M059J (cell line): ENCODE measurements at places on chromosomes 6 and 20. TPM values are rescaled to one million over a fixed set of nuclear protein-coding genes. Genes with fewer than 3 reads are reported as not detected.

The TMEM242 gene
- 10.7 and 11.8 TPM in 2 replicates for total RNA-seq

- no peak for DNase-seq
Measured at GRCh38 chr6:165768961-165769360, 105.9 kb upstream of the PDE10A start.

GRCh38 chr6:118419448-118420394 lies 128.4 kb upstream of the PLN start:
- DNase-seq, result no peak

The SIRPB2 gene
- 0.07 TPM in 1 of 2 replicates, not detected in the other for total RNA-seq

GRCh38 chr6:3669916-3670315 lies 81.6 kb downstream of the PXDC1 start:
- no peak for DNase-seq

The ALDH5A1 gene
- 1.8 and 3.0 TPM in 2 replicates for total RNA-seq

DNA sequence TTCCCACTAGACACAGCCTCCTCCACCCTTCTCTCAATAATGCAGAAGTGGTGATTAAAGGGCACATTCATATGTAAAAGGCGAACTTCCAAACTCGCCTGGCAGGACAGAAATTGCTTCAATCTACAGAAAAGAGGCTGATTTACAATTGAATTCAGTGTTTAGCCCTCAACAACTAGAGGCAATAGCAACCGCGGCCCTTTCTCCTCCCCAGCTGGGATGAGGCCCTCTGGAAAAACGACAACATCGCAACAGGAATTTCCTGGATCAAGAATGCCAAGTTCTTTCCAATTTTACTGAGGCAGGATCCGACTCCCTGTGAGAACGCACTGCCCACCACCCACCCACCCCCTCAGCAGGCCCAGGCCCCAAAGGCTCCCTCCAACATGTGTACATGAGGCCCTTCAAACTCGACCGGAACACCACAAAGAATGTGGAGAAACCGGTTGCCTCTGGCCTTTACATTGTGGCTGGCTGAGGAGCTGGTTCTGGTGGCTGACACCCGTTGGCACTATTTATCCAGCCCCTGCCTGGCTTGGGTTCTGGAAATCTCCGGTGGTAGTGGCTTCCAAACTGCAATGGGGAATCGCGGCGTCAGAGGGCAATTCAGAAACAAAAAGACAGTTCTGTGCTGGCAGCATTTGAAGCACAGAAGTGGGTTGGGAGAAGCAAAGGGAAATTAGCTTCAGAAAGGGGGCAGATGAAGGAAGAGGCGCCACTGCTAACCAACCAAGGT lies 36.8 kb downstream of the ZMYND8 start:
- DNase-seq, result peak; percentile 69

DNA sequence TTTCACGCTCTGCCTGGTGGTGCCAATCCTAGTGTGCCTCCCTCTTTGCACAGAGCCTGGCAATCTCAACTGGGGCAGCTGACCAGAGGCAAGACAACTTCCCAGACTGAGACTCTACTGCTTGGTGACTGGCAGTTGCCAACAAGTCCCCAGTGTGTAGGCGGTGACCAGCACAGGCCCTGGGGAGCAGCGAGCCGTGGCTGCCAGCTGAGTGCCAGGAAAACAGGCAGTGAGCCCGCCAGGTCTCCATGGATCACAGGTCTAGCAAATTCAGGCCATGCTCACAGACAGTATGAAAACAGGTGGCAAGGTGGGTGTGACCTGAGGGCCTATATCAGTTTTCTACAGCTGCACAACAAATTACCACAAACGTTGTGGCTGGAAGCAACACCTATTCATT lies 289.9 kb downstream of the KIF16B start:
- DNase-seq, result no peak

The PTCRA gene
- not detected in 2 replicates for total RNA-seq

GRCh38 chr6:169989594-169989993 lies 238.2 kb downstream of the ERMARD start:
- no peak for DNase-seq

The FNDC11 gene
- total RNA-seq, result not detected in 2 replicates

The SLCO4A1 gene
- 43.9 and 69.5 TPM in 2 replicates for total RNA-seq

- DNase-seq, result peak; percentile 44
Measured at GRCh38 chr6:70166088-70166958, 136.6 kb downstream of the COL9A1 start.

DNA sequence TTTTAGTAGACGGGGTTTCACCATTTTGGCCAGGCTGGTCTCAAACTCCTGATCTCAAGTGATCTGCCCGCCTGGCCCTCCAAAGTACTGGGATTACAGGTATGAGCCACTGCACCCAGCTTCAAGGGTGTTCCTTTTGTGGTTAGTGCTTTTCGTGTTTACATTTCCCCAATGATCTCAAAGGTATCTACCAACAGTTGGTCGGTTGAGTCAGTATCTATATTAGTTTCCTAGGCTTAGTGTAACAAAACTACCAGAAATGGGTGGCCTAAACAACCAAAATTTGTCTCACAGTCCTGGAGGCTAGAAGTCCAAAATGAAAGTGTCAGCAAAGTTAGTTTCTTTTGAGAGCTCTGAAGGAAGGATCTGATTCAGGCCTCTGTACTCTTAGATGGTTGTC lies 30.1 kb downstream of the CASP8AP2 start:
- no peak for DNase-seq

DNA sequence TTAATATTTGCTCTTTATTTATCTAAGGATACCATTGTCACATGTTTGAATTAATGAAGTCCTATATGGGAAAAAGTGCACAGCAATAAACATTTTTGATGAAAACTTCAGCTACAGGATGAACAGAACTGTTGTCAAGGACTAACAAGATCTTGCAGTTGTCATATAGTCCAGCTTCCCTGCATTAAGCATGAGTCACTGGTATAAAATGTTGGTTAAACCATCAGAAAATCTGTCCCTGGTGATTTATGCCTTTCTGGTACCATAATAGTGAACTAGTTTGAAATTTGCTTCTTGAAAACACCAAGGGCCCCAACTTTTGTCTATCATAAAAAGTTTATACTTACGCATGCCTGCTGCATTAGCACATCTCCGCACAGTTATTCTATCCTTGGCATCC lies 60.4 kb upstream of the RSPO3 start:
- DNase-seq, result peak; percentile 92

The OR12D3 gene
- not detected in 2 replicates for total RNA-seq

GRCh38 chr20:24964506-24964840 lies 15.4 kb downstream of the CST7 start:
- no peak for DNase-seq

DNA sequence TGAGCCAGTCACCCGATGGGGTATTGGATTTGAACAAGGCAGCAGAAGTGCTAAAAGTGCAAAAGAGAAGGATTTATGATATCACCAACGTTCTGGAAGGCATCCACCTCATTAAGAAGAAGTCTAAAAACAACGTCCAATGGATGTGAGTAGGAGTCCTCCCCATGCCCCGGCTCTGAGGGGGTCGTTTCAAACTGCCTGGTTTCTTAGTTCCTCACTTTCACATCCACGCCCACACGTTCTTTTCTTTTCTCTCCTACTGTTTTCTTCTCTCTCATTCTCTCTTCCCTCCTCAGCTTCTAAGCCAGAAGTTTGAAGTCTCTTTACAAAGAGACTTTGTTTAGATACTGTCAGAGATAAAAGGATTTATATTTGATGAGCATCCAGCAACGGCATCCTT lies 53.0 kb upstream of the CDKAL1 start:
- DNase-seq, result no peak

DNA sequence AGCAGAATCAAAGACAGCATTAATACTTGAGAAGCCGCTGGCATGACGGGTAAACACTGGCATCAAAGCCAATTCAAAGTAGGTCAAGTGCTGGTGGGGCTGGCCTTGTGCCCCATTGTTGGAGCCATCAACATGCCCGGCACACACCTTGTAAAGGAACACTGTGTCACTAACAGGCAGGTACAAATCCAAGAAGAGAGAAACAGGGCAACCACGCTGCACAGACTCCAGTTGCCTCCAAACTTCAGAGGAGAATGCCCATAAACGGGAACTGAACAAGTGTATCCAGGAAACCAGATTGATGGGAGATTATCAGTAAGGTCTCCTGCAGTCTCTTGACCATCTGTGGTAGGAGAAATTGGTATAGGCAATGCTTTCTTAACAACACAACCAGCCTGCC lies 127.0 kb upstream of the STXBP5 start:
- no peak for DNase-seq

The RBBP8NL gene
- total RNA-seq, result not detected in 2 replicates

GRCh38 chr6:3871515-3871914 lies 22.3 kb downstream of the FAM50B start:
- DNase-seq, result no peak

The AAR2 gene
- 30.1 and 46.2 TPM in 2 replicates for total RNA-seq

DNA sequence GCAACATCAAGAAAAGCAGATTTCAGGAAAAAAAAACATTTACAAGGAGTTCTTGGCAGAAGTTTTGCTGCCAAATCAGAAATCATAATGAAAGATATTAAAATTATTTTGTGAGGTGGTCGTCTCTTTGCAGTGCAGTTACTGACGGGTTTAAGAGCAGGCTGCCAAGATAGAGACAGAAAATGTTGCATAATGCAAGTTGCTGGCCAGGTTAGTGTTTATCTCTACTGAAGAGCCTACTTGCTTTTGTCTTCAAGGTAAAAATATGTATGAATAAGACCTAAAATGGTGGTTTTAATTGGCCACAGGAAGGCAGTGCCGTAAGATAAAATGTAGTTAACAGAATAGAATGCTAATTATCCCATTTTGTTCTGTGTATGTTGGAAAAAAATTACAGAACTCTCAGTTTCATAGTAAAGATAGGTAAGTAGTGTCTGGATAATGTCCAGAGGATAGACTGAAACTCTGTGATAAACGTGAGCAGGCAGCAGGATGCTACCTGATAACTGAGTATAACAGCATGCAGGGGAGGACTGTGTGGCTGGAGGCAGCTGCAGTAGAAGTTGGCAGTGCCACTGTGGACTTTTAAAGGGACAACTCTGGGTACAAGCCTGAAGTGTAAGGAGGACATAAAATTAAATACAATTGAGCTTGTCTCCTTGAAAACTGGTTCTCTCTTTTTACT lies 13.9 kb downstream of the FOXO3 start:
- DNase-seq, result no peak

- peak; percentile 32 for DNase-seq
Measured at GRCh38 chr6:38078671-38079070, 259.1 kb downstream of the ZFAND3 start.

- no peak for DNase-seq
Measured at GRCh38 chr20:47770935-47771334, 14.3 kb downstream of the SULF2 start.

- DNase-seq, result no peak
Measured at GRCh38 chr20:8127553-8128255, 4.4 kb upstream of the PLCB1 start.

- DNase-seq, result no peak
Measured at GRCh38 chr20:6069669-6070068, 15.8 kb upstream of the LRRN4 start.

GRCh38 chr20:4664691-4665360 lies 56.9 kb upstream of the PRND start:
- no peak for DNase-seq

The ZSCAN26 gene
- total RNA-seq, result 18.0 and 30.6 TPM in 2 replicates
